ENCODE measurements at places on chromosomes 12 and 14.
A peak's percentile ranks its signal among the peaks of the same experiment; 100 is the strongest.

DNA sequence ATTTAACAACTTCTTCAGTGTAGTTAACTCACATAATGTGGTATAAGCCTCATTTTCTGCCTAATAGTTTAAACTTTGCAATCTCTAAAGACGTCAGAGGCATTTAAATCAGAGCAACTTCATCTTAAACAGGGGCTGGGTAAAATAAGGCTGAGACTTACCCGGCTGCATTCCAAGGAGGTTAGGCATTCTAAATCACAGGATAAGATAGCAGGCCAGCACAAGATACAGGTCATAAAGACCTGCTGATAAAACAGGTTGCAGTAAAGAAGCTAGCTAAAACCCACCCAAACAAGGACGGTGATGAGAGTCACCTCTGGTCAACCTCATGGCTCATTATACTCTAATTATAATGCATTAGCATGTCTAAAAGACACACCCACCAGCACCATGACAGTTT lies 115.6 kb upstream of the PKP2 start:
- no peak for DNase-seq

DNA sequence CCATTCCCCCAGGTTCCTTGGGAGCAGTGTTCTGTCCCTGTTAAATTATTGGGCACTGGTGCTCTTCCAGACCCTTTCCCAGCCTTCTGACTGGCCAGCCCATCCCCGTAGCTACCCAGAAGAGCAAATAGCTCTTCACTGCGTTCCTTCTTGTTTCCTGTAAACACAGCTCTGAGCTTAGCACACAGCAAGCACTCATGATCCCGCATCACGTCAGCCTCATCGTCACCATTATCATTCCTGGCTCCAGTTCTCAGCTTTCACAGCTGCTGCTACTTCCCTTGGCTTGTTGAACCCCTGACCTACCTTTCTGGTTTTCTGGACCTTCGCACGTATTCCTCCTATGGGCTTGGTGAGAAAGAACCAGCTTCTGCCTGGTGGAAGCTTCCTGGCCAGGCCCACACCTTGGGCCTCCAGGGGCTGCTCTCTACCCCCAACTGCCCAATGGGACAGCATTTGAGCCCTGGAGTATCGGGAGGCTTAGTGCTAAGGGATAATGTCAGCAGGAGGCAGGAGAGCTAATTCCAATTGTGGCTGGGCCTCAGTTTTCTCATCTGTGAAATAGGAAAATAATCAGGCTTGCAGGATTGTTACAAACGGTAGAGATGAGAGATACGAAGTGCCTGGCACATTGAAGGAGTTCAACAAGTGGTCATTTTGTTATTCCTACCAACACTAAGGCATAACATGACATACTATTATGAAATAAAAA lies 22.6 kb upstream of the PAPOLA start:
- no peak for DNase-seq

DNA sequence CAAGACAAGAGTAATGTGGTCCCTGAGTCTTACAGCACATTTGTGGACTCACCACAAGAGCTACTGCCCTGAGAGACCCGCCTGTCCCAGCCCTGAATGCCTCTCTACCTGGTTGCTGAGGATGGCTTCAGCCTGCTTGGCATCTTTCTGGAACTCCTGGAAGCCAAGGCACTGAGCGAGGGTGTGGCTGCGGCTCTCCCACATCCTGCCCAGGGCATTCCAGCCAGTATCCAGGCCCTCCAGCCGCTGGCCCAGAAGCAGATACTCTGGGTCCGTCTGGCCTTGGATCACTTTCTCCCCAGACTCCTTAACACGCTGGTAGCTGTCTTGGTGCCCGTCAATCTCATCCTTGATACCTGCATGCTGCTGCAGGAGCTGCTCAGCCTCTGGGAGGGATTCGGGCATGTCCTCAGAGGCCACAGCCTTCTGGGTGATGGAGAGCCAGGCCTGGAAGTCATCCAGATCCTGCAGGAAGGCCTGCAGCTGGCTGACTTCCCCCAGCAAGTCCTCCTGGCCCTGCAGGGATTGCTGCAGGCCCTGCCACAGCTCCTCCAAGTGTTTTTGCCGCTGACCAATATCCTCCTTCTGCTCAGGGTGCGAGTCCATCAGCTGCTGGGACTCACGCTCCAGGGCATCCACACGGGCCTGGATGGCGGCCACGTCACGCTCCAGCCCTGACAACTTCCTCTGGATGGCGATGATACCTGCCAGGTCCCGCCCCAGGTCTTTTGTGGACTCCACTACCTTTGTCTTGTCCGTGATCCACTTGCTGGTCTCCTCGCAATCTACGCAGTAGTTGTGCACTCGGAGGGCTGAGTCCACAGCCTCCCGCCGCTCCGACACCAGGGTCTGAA lies 82.3 kb downstream of the PLEKHG3 start:
- no peak for DNase-seq

DNA sequence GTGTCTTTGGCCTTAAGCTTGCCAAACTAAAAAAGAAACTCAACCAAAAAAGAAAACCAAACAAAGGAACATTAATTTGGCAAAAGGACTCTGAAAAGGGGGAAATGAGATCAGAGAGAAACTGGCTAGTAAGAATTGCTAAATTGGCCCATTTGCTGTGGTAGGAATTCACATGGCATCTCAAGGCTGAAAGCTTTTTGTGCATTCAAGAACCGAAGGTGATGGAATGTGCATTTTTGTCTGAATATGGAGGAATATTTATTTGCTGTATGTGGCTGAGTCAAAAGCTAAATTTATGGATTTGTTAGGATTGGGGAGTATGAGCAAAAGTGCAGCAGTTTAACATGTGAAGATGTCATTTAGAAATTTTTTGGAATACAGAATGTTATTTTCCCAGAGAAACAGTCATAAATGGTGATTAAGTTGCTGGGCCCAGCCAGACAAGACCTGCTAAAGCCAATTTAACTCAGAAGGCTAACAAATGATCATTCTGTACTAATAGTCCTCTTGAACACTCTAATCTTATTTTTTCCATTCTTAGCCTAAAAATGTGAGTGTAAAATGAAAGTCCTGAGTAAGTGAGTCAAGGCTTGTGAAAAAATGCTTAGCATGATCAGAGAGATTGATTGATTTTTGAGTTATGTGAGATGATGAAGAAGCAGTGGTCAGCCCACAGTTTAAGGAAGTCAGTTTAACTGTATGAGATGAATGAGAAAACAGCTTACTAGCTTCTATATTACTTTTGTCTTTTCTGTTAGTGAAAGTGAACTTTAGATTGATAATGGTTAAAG lies 94.1 kb downstream of the ANO6 start:
- no peak for DNase-seq

DNA sequence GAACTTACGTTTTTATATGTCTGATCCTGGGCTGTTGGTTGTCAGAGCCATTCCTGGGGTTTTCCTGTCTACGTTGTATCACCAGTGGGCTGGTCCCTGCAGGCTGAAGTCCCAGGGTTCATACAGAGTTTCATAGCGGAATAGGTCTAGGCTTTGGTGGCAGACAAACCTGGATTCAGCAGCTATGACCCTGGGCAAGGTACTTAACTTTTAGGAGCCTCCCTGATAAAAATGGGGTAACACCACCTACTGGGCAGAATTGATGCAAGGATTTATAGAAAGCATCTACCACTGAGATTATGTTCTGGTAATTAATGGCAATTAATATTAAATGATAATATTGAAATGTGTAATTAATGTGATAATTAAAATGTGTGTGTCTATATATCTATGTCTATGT lies 141.2 kb downstream of the SYNE2 start:
- no peak for DNase-seq

DNA sequence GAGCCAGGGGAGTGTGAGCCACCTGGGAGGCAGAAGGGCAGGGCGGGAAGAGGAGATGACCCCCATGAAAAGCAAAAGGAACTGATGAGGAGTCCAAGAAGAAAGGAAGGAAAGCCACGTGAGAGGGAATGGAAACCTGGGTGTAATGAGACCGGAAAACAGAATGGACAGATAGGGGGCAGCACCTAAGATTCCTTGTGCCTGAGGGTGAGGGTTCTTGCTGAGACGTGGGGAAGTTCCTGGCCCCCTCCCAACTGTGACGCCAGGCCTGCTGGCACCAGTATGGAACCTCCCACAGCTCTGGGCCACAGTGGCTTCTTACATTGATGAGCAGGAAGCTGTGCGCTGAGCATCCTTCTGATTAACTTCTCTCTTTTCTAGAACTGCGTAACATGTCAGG lies 30.8 kb downstream of the TTC7B start:
- DNase-seq: no peak

- no peak for DNase-seq
Observed at GRCh38 chr12:121454921-121455320, 55.0 kb downstream of the RNF34 start.

- no peak for DNase-seq
Observed at GRCh38 chr12:119157528-119157927, 21.2 kb upstream of the HSPB8 start.

- peak; percentile 77 for DNase-seq
Observed at GRCh38 chr12:131773582-131774221, 54.5 kb upstream of the MMP17 start.

DNA sequence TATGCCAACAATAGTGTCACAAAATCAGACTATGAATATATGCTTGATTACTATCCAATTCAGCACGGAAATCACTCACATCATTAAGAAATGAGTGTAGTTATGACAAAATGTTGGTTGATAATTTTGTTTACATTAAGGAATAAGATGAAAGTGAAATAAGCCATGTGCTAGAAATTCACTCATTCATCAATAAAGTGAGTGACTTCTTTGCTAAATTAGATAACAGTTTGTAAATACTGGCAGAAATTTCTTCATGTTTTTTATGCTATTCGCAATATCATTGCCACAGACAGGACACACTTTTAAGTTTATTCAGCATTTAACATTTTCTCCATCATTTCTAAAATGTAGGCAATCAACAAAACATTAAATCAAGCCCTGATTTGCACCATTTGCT lies 147.5 kb upstream of the FSCB start:
- no peak for DNase-seq

DNA sequence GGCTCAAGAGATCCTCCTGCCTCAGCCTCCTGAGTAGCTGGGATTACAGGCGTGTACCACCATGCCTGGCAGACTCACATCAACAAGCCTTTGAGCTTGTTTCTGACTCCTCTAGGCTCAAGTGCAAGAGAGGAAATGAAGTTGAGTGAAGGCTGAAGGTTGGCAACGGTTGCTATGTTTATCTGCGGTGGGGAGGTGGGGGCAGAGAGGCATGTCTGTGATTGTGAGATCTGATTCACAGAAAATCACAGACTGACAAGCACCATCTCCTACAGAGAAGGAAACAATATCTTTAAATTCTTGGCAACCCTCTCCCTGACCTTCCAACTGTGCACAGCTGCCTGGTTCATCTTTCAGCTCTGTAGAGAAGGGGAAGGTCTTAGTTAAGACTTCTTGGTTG lies 22.1 kb upstream of the NINJ2 start:
- DNase-seq: peak; percentile 69

- DNase-seq: no peak
Observed at GRCh38 chr12:56574210-56574609, 52.6 kb downstream of the RBMS2 start.

DNA sequence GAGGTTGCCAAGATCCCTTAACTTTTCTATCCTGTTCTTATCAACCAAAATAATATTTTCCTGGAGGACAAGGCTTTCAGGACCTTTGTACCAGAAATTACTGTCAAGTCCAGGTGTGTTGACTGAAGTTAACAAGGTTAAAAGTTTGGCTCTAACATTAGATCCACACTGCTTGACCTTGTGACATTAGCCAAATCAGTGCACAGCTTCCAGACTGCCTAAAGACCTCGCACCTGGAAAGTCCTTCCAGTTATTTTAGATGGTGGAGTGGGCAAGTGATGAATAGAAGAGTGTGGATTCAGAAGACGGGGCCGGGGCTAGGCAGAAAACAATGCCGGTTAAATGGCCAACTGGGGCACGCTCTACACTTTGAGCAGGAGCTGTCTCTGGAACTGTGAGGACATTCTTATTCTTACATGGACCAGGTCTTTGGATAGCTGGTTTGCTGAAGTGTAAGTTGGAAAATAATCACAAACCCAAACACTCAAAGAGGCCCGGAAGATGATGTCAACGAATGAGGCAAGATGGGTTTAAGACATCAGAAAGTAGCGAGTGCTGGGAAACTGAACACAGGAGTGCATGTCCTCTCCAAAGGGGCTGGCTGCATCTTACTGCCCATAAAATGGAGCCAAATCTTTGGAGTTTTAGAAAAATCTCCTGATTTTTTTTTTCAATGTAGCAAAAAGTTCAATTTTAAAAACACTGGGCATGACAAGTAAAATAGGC lies 56.3 kb downstream of the NIN start:
- DNase-seq: no peak

GRCh38 chr12:109767456-109767855 lies 53.8 kb downstream of the FAM222A start:
- no peak for DNase-seq

- DNase-seq: no peak
Observed at GRCh38 chr12:115387467-115387901, 703.5 kb upstream of the TBX3 start.

DNA sequence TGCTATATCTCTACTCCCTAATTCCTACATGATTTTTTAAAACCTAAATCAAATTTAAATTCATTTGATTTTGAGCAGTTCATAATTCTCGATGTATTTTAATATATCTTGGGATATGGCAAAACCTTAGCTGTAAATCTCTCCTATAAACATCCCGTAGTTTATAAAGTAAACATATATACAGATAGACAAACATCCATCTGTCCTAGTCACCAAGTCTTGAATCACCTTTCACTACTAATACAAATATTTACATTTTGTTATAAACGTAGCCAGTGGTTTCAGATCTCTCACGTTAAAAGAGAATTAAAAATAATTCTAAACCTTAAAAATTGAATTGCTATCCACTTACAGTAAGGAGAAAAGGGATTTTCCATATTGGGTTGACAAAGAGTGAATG lies 107.0 kb downstream of the TSHR start:
- DNase-seq: no peak

GRCh38 chr12:132261328-132262138 lies 67.9 kb downstream of the GALNT9 start:
- DNase-seq: no peak
